ENCODE measurements at places on chromosomes 1 and 21. TPM values are rescaled to one million over a fixed set of nuclear protein-coding genes. Genes with fewer than 3 reads are reported as not detected.

GRCh38 chr1:52523376-52523775, 29.5 kb downstream of the TUT4 start:
- H3K27ac ChIP-seq: no peak overlapping the region
- H3K4me3 ChIP-seq: no peak overlapping the region
- peaks cover 22% of the 10 kb centered on the region for H3K36me3 ChIP-seq
- DNase-seq: peak; percentile 19

DNA sequence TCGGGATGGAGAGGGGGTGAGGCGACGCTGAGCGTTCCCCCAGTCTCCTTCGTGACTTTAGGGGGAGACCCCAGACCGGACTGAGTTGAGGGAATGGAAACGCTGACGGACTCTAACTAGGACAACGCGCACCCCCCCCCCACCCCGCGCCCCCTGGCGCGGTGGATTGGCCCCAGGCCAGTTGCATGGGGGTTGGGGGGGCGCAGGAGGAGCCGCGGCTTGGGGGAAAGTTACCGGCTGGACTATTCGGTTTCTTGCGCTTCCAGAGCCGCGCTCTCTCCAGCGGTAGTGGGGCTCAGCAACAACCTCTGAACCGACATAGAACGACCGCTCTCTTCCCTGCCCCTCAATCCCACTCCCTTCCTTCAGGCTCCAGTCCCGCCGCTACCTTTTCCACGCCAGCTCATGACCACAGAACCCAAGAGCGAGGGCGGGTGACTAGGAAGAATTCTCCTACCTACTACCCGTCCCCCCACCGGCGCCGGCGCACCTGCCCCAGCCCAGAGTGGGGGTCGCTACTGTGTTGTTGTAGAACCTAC, 694 bp downstream of the ZBTB7B start:
- peak overlapping the region; percentile 96 for H3K27ac ChIP-seq
- H3K27me3 ChIP-seq: no peaks in the 10 kb centered on the region
- DNase-seq: peak; percentile 41
- H3K4me3 ChIP-seq: peak overlapping the region; percentile 99

DNA sequence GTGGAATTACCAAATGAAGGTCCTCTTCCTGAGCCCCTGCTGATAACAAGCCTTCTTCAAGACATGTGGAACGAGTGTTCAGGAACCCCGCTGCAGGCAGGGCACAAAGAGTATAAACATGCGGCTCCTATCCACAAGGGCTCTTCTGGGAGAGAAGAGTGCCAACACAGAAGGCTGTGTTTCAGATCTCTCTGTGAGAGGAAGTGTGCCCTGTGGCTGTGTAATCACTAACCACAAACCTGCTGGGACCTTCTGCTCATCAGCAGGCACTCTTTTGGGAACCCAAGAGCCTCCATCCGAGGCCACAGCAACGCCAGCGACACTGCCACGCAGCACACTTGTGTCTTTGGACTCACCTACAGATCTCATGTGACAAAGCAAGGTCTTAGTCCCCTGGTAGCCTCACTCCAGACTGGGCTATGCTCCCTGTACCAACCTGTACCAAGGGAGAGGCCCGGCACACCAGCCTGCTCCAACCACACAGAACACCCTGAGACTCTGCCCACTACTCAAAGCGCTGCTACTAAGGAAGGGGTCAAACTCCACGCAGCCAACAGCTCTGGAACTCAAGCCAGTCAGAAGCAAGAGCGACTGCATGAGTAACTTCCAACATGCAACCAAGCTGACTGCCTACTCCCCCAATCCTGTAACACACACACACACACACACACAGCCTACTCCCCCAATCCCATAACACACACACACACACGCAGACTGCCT, 7.8 kb downstream of the PTTG1IP start:
- no peak for DNase-seq
- H3K4me1 ChIP-seq: peaks cover 69% of the 10 kb centered on the region
- peaks cover 4% of the 10 kb centered on the region for H3K36me3 ChIP-seq
- peak overlapping the region; percentile 82 for H3K4me3 ChIP-seq

The PLA2G2A gene
- not detected for total RNA-seq

The MAP3K7CL gene
- total RNA-seq: 9.6 TPM

Data from activated T-cell treated with anti-CD3 and anti-CD28 coated beads, Interleukin-2, amount 50 U/mL, for 72 hours (primary cell).